Breast epithelium (tissue), 4 donors: ENCODE measurements at places on chromosomes 12 and 14.

DNA sequence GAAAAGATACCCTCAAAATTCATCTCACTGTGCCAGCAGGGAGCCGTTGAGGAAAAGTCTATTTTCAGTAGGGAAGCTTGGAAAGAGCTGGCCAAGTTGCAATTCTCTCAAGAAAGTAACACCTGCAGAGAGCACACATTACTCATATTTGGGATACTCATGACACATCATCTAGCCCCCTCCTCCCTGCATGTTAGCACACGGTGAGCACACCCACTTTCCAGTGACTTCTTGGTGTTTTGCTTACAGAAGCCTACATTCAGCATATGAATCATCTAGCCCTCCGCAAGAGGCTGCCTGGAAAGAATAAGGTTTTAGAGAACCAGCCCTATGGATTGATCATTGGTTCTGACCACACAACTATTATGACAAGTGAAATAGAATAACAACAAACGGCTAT, 124.5 kb downstream of the PTPRO start:
- no peak for DNase-seq

- no peak for DNase-seq
Observed at GRCh38 chr14:30165255-30165654, 237.6 kb upstream of the PRKD1 start.

- DNase-seq, result no peak
Observed at GRCh38 chr12:51910691-51911090, 3.4 kb downstream of the ACVRL1 start.

DNA sequence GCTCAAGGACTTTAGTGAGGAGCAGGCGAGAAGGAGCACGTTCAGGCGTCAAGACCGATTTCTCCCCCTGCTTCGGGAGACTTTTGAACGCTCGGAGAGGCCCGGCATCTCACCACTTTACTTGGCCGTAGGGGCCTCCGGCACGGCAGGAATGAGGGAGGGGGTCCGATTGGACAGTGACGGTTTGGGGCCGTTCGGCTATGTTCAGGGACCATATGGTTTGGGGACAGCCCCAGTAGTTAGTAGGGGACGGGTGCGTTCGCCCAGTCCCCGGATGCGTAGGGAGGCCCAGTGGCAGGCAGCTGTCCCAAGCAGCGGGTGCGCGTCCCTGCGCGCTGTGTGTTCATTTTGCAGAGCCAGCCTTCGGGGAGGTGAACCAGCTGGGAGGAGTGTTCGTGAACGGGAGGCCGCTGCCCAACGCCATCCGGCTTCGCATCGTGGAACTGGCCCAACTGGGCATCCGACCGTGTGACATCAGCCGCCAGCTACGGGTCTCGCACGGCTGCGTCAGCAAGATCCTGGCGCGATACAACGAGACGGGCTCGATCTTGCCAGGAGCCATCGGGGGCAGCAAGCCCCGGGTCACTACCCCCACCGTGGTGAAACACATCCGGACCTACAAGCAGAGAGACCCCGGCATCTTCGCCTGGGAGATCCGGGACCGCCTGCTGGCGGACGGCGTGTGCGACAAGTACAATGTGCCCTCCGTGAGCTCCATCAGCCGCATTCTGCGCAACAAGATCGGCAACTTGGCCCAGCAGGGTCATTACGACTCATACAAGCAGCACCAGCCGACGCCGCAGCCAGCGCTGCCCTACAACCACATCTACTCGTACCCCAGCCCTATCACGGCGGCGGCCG, 1.1 kb downstream of the PAX9 start:
- no peak for DNase-seq

DNA sequence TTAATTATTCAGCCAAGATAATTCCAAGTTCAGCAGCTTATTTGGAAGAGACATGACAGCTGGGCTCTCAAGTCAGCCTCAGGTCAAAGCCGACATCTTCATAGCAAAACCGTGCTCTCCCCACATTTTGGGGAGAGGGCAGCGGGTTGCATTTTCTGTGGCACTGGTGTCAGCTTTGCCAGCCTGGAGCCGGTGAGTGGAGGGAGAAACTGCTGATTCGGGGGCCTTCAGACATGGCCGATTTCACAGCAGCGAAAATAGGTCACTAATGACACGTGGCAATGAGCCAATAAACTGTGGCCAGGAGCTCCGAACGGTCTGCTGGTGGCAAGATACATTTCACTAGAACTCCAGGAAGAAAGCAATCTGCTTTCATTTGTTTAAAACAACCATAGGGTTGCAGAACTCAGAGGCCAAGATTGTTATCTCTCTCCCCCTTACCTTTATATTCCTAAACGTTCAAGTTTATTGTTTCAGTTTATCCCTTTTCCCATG, 173.2 kb downstream of the CAND1 start:
- DNase-seq, result no peak

- no peak for DNase-seq
Observed at GRCh38 chr14:77790566-77791224, 9.2 kb upstream of the ADCK1 start.

DNA sequence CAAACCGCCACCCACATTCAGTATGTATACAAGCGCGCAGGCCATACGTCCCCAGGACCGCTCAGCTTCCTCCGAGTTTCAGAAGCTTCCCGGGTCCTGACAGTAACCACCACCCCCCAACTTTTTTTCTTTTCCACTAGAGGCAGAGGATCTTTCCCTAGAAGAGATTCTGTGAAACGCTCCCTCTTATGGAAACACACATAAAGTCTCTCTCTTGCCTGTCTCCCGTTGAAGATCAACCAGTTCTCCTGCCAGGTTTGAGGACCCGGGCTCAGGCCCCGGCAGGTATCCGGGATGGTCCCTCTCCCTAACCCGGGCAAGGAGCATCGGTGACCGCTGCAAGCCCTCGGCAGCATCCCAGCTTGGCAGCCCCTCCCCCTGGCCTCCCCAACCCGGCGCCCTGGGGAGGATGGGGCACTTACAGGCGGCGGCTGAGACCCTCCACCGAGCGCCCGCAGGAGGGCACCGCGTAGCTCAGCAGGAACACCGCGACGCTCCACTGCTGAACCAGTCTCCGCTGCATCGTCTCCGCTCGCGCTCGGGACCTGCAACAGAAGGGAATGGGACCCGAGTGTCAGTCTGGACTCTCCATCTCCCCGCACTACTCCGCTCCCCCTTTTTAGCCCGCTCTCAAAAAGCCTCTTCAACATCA, 3.4 kb downstream of the PTHLH start:
- DNase-seq, result no peak
